ENCODE measurements at places on chromosomes 3 and 15.

GRCh38 chr3:116815321-116815720, 105.7 kb downstream of the TUSC7 start:
- DNase-seq, result no peak

DNA sequence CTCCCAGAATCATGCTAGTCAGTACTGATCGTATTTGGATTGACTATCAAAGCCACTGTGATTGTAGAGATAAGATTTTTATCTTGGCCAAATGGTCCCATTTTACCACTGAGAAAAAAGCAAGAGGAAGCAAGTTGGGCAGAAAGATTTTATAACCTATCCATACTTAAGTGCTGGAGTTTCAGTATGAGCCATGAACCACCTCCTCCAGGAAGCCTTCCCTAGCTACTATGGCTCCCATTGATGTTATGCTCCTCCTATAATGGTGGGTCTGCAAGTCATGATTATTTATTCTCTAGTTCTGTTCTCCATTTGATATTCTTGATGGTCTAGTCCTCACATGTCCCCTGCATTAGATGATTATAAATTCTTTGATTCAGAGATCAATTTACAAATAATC, 6.6 kb downstream of the MEGF11 start:
- DNase-seq, result no peak

- DNase-seq, result no peak
Measured at GRCh38 chr3:149226776-149227175, 5.1 kb upstream of the CP start.

GRCh38 chr3:30770387-30770786, 124.1 kb downstream of the GADL1 start:
- DNase-seq, result no peak

DNA sequence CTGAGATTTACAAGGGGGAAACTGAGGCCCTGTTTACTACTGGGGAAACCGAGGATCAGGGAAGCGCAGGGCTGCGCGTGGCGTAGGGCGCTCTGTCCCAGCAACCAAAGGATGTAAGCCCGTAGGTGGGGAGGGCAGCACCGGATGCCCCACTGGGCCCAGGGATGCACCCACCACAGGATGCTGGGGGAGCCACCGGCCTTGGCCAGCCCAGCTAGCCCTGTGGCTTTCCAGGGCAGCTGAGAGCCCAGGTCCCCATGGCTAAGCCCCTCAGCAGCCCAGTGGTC, 33.4 kb downstream of the RPN1 start:
- DNase-seq, result no peak

- DNase-seq, result no peak
Measured at GRCh38 chr3:10777627-10778026, 38.4 kb upstream of the SLC6A11 start.

DNA sequence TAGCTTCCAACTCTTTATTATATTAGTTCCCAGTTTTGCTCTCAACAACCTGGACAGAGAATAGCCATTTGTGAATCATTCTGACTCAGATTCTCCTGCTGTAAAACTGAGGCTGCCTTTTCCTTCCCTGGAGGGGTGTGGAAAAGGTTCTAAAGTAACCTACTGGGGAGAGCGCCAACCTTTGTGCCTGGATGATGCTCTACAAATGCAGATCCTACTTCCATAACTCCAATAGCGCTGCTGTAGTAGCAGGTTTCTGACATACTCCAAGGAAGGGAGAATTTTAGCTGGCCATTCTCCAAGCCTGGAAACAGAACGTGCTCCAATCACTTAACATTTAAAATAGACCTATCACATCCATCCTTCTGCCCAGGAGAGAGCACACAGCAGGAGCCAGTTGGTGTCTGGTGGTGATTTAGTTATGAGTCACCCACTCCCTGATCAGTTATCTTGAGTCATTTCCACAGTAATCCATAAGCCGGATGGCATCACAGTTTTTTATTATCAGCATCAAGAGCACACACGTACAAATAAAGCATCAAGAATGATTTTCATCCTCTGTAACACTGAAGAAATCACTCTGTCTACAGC, 38.3 kb downstream of the MYH15 start:
- no peak for DNase-seq

- DNase-seq, result no peak
Measured at GRCh38 chr3:15345066-15345607, 12.8 kb upstream of the SH3BP5 start.

GRCh38 chr3:51099794-51100535, 285.1 kb upstream of the MANF start:
- DNase-seq, result no peak

GRCh38 chr3:150844484-150844883, 60.8 kb downstream of the MINDY4B start:
- no peak for DNase-seq

GRCh38 chr3:9727743-9728142, 3.8 kb upstream of the BRPF1 start:
- no peak for DNase-seq
